Vagina (tissue), 2 donors: ENCODE measurements at places on chromosomes 7 and 10. TPM values are rescaled to one million over a fixed set of nuclear protein-coding genes. Genes with fewer than 3 reads are reported as not detected.

FOXI2 gene
- 0.25 TPM for total RNA-seq

TEX36 gene
- total RNA-seq = not detected

C10orf95 gene
- not detected for total RNA-seq

EZH2 gene
- total RNA-seq = 7.9 TPM

TMEM72 gene
- not detected for total RNA-seq

GHITM gene
- 87.9 TPM for total RNA-seq

SHOC2 gene
- 40.0 TPM for total RNA-seq

- no peak for DNase-seq
- no peak overlapping the region for H3K4me3 ChIP-seq
- peaks cover 3% of the 10 kb centered on the region for H3K4me1 ChIP-seq
- no peaks in the 10 kb centered on the region for H3K27me3 ChIP-seq
Measured at GRCh38 chr10:100963826-100964225, 5.5 kb upstream of the SEMA4G start.

- no peak overlapping the region for H3K27ac ChIP-seq
- H3K27me3 ChIP-seq = no peaks in the 10 kb centered on the region
- DNase-seq = no peak
- H3K36me3 ChIP-seq = no peaks in the 10 kb centered on the region
- no peak overlapping the region for H3K4me3 ChIP-seq
Measured at GRCh38 chr10:21135023-21135931, 238.2 kb upstream of the NEBL start.

DNA sequence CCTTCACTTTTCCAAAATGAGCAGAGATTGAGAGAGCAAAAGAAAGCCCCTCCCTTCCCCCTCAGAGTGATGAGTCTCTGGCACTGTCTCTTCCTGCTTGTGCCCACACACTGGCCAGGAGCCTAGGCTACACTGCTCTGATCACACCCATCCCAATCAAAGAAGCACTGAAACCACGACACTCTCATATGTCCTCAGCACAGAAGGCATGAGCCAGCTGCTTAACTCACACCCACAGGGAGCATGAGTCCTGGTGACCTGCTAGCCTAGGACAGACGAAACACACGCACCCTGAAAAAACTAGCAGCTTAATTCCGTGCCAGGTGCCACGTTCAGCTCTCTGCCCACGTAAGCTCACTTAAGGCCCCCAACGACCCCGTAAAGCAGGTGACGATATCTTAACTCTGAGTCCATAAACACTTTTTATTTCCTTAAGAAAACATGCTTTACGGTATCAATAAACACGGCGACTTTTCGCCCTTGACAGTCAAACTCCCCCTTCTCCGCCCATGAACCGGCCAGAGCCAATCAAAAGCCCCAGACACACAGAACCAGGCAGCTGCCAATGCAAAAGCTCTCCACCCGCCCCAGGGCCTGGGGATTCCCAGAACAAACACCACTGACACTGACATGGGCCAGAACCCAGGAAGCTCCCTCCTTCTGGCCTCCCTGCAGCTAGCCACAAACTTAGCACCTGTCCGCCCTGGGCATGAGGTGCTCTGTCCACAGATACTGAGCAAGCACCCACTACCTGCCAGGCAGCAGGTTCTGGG lies 69.0 kb downstream of the TNRC18 start:
- DNase-seq = no peak
- H3K27me3 ChIP-seq = no peaks in the 10 kb centered on the region
- H3K4me3 ChIP-seq = no peak overlapping the region
- H3K27ac ChIP-seq = peak overlapping the region; percentile 10

DNA sequence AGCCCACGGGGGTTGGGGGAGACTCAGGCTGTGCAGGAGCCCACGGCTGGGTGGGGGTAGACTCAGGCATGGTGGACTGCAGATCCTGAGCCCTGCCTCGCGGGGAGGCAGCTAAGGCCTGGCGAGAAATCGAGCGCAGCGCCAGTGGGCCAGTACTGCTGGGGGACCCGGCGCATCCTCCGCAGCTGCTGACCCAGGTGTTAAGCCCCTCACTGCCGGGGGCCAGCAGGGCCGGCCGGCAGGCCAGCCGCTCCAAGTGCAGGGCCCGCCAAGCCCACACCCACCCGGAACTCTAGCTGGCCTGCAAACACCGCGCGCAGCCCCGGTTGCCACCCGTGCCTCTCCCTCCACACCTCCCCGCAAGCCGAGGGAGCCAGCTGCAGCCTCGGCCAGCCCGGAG lies 33.4 kb downstream of the SP4 start:
- H3K27ac ChIP-seq = no peak overlapping the region
- H3K4me1 ChIP-seq = no peaks in the 10 kb centered on the region
- no peak overlapping the region for H3K4me3 ChIP-seq
- H3K27me3 ChIP-seq = no peaks in the 10 kb centered on the region

- H3K4me1 ChIP-seq = peaks cover 12% of the 10 kb centered on the region
- DNase-seq = no peak
- no peaks in the 10 kb centered on the region for H3K36me3 ChIP-seq
Measured at GRCh38 chr10:50316695-50317648, 65.7 kb upstream of the ASAH2 start.

DNA sequence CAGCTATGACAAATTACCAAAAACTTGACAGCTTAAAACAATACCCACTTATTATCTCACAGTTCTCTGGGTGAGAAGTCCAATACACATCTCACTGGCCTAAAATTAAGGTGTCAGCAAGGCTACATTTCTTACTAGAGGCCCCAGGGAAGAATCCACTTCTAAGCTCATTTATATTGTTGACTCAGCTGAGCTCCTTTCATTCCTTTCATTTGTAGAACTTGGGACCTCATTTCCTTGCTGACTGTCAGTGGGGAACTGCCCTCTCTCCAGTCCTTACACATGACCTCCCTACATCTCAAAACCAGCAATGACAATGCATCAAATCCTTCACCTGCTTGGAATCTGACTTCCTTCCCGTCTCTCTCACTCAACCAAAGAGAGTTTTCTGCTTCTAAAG lies 240.3 kb downstream of the IPMK start:
- no peak overlapping the region for H3K4me3 ChIP-seq
- H3K36me3 ChIP-seq = no peaks in the 10 kb centered on the region
- no peaks in the 10 kb centered on the region for H3K4me1 ChIP-seq
- no peak overlapping the region for H3K27ac ChIP-seq

DNA sequence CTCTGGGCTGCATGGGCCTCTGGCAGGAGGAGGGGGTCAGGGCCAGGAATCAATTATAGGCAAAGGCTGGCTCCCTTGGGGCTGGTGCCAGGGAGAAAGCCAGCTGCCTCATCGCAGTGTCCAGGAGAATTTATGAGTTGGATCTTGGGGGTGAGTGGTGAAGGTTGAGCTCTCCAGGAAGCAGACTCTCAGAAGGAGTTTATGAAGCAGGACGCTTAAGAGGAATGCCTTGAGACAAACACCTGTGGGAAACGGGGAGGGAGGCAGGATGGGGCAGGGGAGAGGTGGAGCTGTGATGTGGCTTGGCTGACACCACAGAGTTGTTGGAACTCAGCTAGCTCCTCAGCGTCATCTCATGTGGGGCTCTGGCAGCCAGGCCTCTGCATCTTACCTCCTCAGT lies 428.5 kb downstream of the RPS24 start:
- no peak for DNase-seq
- H3K36me3 ChIP-seq = no peaks in the 10 kb centered on the region
- no peaks in the 10 kb centered on the region for H3K4me1 ChIP-seq
- no peaks in the 10 kb centered on the region for H3K27me3 ChIP-seq
- no peak overlapping the region for H3K4me3 ChIP-seq

GRCh38 chr7:3265388-3265787 lies 35.7 kb upstream of the SDK1 start:
- H3K27ac ChIP-seq = no peak overlapping the region
- no peaks in the 10 kb centered on the region for H3K27me3 ChIP-seq
- H3K36me3 ChIP-seq = no peaks in the 10 kb centered on the region
- no peaks in the 10 kb centered on the region for H3K4me1 ChIP-seq

- DNase-seq = no peak
- no peak overlapping the region for H3K27ac ChIP-seq
- H3K4me3 ChIP-seq = no peak overlapping the region
- no peaks in the 10 kb centered on the region for H3K27me3 ChIP-seq
- no peaks in the 10 kb centered on the region for H3K36me3 ChIP-seq
Measured at GRCh38 chr7:70178787-70179186, 580.5 kb downstream of the AUTS2 start.
